ENCODE measurements at places on chromosomes 6 and 20.

- peak; percentile 65 for DNase-seq
Observed at GRCh38 chr6:34243901-34244884, 4.6 kb downstream of the SMIM29 start.

DNA sequence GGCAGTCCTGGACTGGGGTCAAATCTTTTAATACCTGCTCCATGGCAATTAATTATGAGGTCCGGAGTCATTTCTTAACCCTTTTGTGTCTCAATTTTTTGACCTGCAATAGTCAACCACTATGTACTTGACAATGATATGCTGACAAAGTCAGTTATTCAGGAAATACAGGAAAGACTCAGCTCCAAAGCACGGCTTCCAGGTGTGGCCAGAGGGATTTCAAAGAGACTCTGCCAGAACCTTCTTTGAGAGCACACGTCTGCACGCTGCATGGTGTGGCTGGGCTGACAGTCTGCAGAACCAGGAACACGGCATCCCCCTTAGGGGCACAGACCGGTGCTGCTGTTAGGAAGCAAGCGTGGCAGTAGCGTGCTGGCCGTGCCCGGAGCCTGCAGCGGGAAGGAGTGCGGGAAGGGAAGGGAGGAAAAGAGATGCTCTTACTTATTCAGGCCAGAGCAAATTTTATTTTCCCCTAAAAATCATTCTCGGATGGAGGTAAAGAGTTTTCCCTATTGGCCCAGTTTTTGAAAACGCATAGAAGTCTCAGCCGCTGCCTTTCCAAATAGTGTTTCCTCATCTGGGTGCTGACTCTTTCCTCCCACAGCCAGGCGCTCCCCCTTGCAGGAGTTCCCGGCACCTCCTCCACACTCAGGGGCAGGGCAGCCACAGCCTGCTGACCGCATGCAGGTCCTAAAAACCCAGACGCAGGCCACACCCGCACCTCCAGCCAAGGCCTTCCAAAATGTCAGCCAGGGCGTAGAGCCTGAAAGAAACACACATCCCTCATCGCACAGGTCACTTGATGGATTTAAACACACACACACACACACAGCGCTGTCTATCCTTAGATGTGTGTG lies 187.4 kb upstream of the SNX9 start:
- DNase-seq, result no peak

DNA sequence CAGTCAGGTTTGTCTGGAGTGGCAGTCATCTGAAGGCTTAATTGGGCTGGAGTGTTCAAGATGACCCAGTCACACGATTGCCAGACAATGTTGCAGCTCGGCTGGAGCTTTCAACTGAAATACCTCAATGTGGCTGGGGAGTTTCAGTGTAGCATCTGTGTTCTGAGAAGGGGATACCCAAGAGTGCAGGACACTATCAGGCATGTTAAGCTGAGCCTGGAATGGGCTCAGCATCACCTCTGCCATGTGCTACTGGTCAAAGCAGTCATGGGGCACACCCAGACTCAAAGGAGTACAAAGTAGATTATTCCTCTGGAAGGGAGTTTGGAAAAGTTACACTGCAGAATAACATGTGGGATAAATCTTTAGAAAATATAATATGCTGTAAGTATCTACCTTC lies 363.9 kb downstream of the KIF16B start:
- DNase-seq, result no peak

- DNase-seq, result no peak
Observed at GRCh38 chr6:4113649-4114048, 21.7 kb downstream of the ECI2 start.

Data from left ventricle myocardium superior (tissue), 1 donor.